ENCODE measurements at places on chromosomes 2 and 18. TPM values are rescaled to one million over a fixed set of nuclear protein-coding genes. Genes with fewer than 3 reads are reported as not detected.
A peak's percentile ranks its signal among the peaks of the same experiment; 100 is the strongest.

DNA sequence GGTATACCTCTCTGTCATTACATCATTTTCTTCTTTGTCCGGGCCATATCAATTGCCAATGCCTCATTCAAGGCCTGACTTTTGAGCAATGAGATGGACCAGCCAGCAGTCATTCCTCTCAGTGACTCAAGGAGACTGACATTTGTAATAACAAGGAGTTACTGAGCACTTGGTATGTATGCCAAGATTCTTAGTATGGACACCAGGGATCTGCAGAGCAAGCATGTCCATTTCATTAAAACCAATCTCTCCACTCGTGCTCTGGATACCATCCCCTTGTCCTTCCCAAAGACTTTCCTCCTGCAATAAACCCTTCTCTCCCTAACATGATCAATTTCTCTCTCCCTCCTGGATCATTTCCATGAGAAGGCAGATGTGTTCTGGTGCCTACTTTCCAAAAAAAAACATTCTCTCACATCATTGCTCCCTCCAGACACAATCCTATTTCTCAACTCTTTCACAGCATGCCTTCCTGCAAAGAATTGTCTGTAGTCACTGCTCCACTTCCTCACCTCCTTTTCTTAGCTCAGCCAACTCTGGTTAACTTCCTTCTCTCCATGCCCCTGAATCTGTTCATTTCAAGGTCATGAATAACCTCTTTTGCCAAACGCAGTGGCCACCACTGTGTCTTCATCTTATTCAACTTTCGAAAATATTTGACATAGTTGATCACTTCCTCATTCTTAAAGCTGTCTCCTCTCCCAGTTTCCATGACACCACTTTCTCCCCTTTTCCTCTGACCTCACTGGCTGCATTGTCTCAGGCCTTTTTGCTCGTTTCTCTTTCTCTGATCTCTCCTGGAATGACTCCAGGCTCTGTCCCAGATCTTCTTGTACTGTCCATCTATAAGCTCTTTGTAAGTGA, 102.8 kb upstream of the CYP1B1 start:
- DNase-seq, result no peak

GRCh38 chr18:45590036-45590886, 25.0 kb upstream of the SLC14A2 start:
- DNase-seq, result no peak

GRCh38 chr2:196804381-196804780, 4.8 kb downstream of the C2orf66 start:
- no peak for DNase-seq

DNA sequence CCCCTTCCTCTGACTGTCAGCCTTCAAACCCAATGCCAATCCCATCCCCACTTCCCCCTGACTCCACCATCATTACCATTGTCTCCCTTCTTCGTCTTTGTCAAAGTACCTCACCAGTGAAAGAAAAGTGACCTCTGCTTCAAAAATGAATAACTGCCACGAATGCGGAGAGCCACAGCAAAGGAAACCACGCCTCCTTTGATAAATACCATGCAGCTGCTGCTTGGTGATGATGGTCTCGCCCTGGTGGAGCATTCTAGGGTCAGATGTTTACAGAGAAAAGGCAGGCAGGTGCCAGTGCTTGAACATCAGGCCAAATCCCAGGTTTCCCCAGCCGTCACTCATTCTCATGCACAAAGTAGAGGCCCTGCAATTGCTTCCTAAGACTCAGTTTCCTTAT, 162.2 kb downstream of the BCL11A start:
- DNase-seq, result no peak

DNA sequence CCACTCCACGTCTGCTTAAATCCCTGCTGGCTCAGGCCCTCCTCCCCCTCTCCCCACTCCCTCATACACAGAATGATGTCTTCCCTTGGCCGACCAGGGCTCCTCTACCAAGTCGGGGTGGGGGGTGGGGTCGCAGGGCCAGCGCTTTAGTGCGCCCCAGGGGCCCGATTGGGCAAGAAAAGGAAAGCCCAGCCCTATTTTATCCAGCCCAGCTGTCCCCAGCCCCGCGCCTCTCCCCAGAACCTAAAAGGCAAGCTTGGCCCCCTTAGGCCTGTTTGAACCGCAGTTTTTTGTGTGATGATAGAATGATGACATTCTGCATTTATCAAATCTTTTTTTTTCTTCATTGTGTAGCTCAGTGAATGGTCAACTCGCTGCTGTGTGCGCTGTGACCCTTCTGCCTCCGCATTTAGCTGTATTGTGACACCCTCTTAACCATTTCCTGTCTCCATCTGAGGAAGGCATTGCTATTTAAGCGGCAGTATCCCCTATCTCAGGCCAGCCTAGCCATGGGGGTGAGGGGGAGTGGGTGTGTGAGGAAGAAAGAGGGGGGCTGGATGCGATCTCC, 231.4 kb downstream of the HAUS1 start:
- DNase-seq, result no peak

- DNase-seq, result no peak
Measured at GRCh38 chr18:57737400-57738060, 65.6 kb downstream of the ATP8B1 start.

DNA sequence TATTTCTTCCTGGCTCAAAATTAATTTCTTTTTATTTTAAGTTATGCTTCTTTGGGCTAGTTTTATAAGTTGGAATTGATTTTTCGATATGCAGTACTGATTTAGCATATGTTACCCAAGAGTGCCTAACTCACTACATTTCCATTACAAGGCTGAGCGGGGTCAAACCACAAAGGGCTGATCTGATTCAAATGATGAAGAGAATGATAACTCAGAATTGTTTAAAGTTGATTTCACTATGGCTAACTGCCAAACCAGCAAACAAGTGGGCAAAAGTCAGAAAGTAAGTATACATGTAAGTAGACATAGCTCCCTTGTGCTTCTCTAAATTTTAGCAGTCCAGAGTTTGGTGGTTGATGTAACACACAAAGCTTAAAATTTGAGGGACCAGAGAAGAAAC, 35.6 kb downstream of the RAD51AP2 start:
- no peak for DNase-seq

DNA sequence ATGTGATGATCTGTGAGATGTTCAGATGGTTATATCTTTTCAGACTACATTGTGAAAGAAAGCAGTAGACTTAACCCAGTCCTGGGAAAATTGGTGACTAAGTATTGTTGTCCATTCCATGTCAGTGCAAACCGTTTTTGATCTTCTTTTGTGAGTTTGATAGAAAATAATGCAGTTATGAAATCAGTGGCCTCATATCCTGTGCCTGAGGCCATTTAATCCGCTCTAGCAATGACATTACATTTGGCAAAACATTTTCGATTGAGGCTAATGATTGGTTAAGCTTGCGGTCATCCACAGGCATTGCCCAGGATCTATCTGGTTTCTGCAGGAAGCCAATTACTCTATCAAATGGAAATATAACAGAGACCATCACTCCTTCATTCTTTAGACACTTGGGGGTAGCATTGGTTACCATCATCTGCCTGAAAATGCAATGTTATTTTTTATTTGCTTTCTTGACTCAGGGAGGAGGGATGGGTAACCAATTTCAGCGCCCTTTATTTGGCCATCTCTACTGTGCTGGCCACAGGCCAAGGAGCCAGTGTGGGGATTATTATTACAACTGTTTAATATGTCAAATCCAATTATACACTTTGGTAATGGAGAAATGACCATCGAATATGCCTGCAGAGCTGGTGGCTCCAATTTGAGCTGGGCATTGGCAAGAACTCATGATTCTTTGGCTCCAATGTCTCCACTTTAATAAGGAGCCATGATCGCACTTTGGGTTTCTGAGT, 33.6 kb downstream of the TRIB2 start:
- DNase-seq, result no peak

- DNase-seq, result peak; percentile 23
Measured at GRCh38 chr2:163401481-163401880, 334.3 kb downstream of the FIGN start.

DNA sequence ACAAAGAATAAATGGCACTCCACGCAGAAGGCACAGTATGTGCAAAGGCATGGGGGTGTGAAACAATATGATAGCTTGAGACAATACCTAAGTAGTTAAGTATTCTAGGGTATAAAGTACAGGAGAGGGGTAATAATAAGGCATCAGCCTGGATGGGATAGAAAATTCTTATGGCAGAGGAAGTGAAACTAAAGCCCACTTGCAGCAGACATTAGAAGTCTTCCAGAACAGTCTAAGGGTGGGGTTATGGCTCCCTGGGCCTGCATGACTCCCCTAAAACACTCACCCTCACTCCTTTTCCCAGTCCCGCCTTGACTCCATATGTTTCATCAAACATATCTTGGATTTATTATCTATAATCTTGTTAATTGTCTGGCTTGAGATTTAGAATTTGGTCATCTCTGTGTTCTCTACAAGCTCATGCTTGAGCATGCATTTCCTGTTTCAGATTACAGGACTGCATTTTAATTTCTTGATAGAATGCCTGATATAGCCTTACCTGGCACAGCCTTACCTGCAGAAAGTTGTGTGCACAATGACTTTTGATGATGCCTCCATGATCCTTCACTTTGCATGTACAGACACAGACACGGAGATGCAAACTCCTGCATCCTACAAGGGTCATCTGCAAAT, 28.5 kb upstream of the TMBIM1 start:
- DNase-seq, result no peak

DNA sequence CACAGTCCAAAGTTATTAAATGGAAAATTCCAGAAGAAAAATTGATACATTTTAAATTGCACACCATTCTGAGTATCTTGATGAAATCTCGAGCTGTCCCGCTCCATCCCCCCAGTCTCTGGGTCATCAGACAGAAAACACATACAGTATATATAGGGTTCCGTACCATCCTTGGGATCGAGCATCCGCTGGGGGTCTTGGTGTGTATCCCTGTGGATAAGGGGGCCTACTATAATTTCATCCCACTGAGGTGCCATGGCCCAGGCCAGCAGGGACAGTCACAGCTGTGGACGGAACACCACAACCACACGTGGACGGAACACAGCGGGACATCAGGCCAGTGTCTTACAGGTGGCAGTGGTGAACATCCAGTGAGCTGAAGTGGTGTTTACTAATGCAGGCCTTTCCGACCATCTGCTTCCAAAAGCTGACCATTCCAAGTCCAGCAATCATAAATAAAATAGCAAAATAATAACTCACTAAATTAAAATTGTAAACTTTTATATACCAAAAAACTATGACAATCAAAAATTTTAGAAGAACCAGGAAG, 14.0 kb downstream of the TWIST2 start:
- DNase-seq, result no peak

GRCh38 chr2:102106133-102106556, 36.4 kb upstream of the IL1R1 start:
- DNase-seq, result no peak

- DNase-seq, result no peak
Measured at GRCh38 chr18:21557607-21558253, 42.8 kb downstream of the ESCO1 start.

DNA sequence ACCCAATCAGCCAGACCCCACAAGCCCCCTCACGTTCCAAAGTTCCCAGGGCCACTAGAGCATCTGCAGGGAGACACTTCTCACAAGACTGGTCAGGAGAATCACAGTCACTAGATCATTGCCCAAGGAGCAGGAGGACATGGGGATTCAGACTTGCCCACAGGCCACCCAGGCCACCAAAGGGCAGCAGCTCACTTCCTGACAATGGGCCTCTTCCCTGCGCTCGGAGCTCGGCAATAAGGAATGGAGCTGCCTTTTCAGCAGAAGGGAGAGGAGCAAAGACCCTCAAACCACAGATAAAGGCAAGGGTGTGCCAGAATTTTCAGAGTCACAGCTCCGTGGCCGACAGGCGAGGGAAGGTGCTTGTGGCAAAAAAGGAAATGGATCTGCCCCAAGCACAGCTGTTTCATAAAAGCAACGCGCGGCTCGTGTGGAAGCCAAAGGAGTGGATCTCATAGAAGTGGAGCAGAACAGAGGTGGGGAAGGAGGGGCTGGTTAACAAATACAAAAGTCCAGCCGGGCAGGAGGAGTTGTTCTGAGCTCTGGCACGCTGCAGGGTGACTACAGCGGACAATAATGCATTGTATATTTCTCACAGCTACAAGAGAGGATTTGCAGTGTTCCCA, 72.1 kb downstream of the EDAR start:
- DNase-seq, result no peak

GRCh38 chr2:10316860-10317259, 14.2 kb downstream of the HPCAL1 start:
- DNase-seq, result no peak

- DNase-seq, result no peak
Measured at GRCh38 chr2:26557244-26557925, 79.5 kb upstream of the OTOF start.

- no peak for DNase-seq
Measured at GRCh38 chr2:215422676-215423075, 13.2 kb downstream of the FN1 start.

DNA sequence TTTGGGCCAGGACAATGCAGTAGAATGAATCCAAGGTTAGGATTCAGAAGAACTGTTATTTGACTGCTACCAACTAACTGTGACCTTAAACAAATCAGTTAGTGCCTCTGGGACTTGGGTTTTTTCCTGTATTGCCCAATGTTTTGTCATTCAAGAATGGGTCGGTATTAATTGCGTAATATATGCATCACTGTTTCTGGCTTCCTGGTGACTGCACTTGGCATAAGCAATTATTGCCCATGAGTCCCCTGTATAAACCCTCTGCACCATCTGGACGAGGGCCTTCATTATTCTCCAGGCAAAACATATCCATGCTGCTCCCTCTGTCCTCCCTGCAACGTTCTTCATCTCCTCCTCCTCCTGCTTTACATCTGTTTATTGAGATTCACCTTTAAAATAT, 255.8 kb upstream of the LRRTM1 start:
- no peak for DNase-seq

DNA sequence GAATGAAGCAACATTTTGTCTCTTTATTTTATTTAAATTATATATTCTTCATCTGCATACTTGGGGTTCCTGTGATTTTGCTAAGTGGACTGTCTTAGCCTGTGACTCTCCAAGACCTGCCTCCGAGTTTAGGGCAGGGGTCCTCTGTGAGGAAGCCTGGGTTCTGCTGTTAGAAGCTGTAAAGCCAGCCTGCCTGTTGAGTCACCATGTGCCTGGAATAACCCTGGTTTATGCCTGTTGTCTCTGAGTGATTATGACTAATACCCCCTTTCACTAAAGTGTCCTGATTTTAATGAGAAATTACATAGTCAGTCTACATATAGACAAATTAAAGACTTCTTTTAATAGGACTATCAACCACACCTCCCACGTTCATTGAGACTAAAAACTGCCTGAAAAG, 369.1 kb downstream of the ZNF521 start:
- no peak for DNase-seq

DNA sequence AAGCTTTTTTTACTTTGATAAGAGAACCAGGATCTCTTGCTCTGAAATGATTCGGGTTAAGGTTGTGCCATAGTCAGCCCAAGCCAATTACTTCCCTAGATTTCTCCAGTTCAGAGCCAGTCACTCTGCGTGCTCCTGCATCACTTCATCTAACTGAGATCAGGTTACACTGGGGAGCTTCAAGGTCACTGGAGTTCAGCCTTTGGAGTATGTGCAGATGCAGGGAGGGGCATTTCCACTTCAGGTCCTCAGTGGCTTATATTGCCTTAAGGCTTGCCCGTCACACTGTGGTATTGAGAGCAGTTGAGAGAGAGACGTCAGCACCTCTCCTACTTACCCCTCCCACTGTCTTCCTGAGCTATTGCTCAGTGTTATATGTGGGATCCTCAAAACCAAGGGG, 317.8 kb downstream of the EPHA4 start:
- no peak for DNase-seq

Gene MARCHF4
- total RNA-seq, result 0.13 TPM

Gene L3MBTL4
- total RNA-seq, result 10.2 TPM

Gene HOXD1
- total RNA-seq, result 4.6 TPM

Gene ALK
- total RNA-seq, result not detected

Gene TUBA3E
- total RNA-seq, result not detected

Gene AGXT
- total RNA-seq, result not detected

Gene AAMP
- 132 TPM for total RNA-seq

Gene LRP1B
- 0.13 TPM for total RNA-seq

Gene VAMP8
- total RNA-seq, result 5.9 TPM

Gene ZNF2
- total RNA-seq, result 8.1 TPM

Gene ST8SIA3
- total RNA-seq, result not detected

Gene CNGA3
- total RNA-seq, result not detected
